ENCODE measurements at places on chromosomes 1 and 21.

DNA sequence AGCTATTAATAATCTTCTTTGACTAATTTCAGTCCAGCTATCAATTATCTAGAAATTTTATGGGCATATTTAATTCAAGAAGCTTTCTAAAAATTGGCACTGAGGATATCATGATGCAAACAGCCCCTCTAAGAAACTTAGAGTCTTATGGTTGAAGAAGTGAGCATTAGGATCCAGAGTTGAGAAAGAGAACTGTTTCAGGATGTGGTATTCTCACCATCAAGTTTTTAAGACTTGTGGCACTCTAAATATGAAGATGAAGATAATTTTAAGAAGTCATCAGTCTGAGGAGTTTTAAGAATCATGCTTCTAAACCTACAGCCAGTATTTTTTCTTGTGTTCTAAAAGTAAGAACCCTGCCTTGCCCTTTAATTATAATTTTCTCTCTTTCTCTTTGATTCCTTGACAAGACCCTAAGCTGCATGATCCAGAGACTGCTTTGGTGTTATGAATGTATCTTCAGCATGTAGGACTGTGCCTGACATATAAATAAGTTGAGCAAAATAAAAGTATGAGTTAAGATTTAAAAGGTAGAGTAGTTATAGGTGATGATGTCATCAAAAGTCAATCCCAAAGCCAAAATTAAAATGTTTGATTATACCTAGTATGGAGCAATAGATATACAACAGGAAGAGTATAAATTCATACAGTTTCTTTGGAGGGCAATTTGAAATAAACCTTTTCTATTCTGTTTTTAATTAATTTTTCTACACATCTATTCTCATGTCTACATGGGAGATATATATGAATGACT, 39.1 kb downstream of the RPS6KC1 start:
- DNase-seq = no peak

GRCh38 chr1:167800251-167800650, 78.5 kb downstream of the MPZL1 start:
- DNase-seq = no peak

DNA sequence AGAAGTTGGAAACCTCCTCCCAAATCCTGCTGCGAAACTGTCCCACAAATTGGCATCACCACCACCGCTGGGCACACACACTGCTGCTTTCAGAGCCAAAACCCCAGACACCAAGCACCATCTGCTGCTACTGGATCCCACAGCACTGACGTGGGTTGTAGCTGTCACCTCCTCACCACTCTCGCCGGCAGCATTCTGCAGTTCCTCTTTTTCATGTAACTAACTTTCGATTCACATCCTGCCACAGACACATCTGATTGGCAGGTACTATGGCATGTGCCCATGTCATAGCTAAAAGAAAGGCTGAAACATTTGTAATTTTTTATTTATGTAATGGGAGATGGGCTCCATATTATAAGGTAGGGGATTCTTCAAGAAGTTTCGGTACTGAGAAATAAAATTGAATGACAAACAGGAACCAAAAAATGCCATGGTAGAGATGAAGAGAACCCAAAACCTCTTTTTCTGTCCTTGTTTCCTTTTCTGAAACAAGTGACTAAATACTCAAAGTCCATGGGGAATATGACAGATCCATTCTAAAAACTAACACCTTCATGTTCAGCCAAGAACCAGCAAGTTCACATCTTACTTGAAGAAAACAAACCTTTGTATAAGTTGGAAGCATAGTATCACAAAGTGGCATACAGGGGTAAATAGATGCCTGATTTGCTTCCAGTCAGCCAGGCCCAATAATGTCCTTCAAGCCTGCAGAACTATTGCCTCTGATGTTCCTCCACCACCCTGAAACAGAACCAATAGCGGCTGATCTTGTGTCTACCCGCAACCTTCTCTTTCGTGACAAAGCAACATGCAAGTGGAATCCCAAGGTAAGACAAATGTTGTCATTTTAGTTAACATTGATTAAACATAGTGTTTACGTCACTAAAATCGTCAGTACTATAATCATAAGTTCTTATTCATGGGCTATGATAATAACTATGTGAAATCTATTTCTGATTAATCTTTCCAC, 26.6 kb upstream of the RGS13 start:
- DNase-seq = no peak

DNA sequence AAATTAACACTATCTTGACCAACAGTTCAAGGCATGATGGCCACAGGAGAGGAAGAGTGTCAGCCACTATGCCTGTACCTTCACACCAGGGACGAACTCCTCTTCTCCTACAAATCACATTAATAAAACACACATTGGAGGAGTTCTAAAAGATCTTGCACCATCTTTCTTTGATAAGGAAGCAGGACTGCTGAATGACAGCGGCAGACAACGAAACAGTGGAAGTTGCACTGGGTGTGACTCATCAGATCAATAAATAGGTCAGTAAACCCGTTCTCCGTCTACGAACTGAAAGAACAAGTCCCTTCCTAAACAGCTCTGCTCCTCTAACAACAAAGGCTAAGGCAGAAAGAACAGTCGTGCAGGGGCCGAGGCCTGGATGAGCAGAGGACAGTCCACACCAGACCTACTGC, 23.1 kb downstream of the UBE2G2 start:
- no peak for DNase-seq

DNA sequence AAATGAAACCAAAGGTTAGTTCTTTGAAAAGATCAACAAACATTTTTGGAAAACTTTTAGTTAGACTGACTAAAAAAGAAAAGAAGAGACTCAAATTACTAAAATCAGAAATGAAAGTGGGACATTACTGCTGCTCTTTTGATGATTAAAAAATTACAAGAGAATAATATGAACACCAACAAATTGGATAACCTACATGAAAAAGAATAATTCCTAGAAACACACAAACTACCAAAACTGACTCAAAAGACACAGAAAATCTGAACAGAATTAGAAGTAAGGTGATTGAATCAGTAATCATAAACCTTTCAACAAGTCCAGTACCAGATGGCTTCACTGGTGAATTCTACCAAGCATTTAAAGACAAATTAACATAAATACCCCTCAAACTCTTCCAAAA, 5.6 kb downstream of the KIFAP3 start:
- DNase-seq = no peak

- no peak for DNase-seq
Measured at GRCh38 chr1:7407980-7408770, 362.9 kb upstream of the VAMP3 start.

DNA sequence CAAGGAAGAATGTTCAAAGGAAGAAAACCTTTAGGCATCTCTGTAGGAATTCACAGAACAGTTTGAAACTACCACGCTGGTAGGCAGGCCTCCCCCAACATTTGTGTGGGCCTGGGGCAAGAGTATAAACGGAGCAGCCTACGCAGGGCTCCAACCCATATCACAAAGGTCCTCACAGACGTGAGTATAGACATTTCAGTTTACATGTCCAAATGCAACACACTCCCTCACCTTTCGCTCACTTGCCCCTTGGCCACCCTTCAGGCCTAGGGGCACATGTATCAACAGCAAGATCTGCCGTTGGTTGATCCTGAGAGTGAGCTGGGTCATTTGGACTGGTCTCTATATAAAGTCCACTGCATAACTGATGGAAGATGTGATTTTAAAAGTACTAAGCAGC, 133.3 kb downstream of the ACBD6 start:
- DNase-seq = no peak

- DNase-seq = no peak
Measured at GRCh38 chr1:162709132-162709860, 77.0 kb downstream of the DDR2 start.

- no peak for DNase-seq
Measured at GRCh38 chr21:45376459-45377324, 28.3 kb upstream of the COL18A1 start.
